Tibial nerve (tissue), 4 donors: ENCODE measurements at places on chromosomes 11 and 22. TPM values are rescaled to one million over a fixed set of nuclear protein-coding genes. Genes with fewer than 3 reads are reported as not detected.

Gene XRCC6
- total RNA-seq: 170 TPM

Gene ISX
- not detected for total RNA-seq

Gene TPBGL
- not detected for total RNA-seq

Gene HSPB2
- total RNA-seq: 1.4 TPM

Gene POLR2L
- total RNA-seq: 133 TPM

GRCh38 chr11:28615542-28615941 lies 507.4 kb downstream of the METTL15 start:
- H3K27ac ChIP-seq: no peak overlapping the region
- no peak overlapping the region for H3K4me3 ChIP-seq
- no peaks in the 10 kb centered on the region for H3K36me3 ChIP-seq
- no peak for DNase-seq
- H3K4me1 ChIP-seq: no peaks in the 10 kb centered on the region
- no peaks in the 10 kb centered on the region for H3K27me3 ChIP-seq

DNA sequence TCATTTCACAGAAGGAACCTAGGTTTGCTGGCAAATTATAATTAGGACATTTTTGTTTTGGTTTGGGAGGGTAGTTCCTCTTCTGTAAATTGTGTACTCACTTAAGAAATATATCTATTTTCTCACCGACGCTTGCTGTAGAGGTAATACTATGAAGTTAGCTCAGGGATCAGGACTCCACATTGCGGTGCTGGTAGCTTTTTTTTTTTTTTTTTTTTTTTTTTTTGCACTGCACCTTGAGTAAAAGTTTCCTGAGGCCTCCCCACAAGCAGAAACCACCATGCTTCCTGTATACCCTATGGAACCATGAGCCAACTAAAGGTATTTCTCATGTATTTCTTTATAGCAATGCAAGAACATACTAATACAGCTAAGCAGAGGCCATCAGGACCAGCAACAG lies 14.7 kb downstream of the UBTFL1 start:
- H3K4me3 ChIP-seq: no peak overlapping the region

DNA sequence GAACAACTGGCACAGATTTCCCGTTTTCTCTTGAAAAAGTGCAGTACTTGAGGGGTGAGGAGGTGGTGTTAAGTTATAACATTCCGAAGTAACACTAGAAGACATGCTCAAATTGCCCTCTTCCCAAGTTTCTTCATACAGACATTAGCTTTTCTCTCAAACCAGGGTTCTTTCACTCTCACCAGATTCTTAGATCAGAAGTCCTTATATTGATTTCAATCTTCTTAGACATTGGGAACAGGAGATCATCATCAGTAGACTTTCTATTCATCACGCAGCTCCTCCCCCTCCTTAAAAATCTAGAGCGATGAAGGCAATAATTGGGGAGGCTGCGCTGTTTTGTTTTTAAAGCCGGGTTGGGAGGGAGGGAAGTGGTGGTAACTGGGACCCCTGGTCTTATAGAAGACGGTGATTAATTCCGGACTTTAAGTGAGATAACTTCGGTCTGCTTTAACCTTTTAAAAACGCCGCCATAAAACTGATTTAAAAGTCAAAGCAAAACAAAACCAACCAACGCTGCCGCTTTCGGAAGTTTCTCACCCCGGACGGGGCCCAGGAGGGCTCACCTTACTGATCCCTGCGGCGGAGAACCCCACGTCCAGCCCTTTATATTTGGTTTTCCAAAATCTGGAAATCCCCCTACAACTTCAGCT lies 665 bp downstream of the USP28 start:
- H3K27ac ChIP-seq: peak overlapping the region; percentile 91
- H3K4me1 ChIP-seq: peaks cover 4% of the 10 kb centered on the region
- DNase-seq: no peak

DNA sequence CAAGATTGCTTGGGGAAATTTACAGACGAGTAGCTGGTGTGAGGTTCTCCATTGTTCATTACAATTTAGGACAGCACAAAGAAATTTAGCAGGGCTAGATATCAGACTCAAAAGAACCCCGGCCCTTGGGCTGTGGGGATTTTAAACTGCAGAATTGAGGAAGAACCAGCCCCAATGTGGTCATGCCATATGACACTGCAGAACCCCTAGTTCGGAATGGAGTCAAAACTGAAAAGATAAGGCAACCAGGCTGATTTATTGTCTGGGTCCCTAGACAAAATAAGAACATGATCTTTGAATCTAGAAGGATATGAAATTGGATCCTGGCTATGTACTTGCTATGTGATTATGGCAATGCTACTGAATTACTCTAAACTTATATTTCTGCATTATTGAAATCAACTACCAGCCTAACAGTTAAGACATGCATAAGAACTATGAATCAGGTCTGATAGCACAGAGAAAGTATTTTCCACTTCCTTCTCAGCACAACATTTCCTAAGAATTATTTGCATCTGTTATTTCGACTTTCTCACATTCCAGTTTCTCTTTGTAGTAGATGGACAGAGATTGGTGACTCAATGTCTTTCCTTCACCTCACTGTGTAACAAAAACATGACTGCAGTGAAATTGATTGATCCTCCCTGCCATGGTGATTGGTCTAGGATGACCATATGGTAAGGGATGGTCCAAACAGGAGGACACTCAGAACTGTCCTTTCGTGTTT lies 13.2 kb downstream of the MMP3 start:
- DNase-seq: no peak
- no peak overlapping the region for H3K27ac ChIP-seq
- no peaks in the 10 kb centered on the region for H3K36me3 ChIP-seq
- no peak overlapping the region for H3K4me3 ChIP-seq
- H3K4me1 ChIP-seq: no peaks in the 10 kb centered on the region

- no peaks in the 10 kb centered on the region for H3K36me3 ChIP-seq
- H3K27ac ChIP-seq: no peak overlapping the region
- H3K27me3 ChIP-seq: no peaks in the 10 kb centered on the region
- H3K4me1 ChIP-seq: peaks cover 50% of the 10 kb centered on the region
- H3K4me3 ChIP-seq: no peak overlapping the region
Observed at GRCh38 chr22:20928573-20928967, 11.4 kb downstream of the CRKL start.

DNA sequence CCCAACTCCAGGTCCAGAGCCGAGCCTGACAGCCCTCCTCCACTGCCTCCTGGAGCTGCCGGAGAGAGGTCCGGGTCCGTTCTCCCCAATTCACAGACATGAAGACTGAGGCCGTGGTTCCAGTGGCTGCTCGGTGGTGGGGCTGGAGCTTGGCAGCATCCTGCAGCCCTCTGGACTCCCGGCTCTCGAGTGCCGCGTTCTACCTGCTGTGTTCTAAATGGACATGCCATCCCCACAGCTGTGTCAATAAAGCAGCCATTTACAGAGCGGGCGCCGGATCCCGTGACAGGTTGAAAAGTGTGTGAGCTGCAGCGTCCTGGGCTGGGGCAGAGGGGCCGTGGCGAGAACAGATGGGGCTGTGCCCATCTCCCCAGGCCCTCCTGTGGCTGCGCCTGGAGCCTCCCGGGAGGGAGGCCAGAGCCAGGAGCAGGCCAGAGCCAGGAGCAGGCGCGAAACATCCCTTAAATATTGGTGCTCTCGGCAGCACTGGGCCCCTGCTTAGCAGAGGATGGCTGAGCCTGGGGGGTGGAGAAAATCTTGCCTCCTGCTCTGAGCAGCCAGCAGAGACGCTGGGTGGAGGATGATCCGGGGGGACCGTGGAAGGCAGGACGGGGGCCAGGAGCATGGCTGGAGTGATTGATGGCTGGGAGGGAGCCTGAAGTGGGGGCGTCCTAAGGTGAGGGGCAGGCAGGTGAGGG lies 46.2 kb downstream of the FLRT1 start:
- no peak overlapping the region for H3K4me3 ChIP-seq
- no peaks in the 10 kb centered on the region for H3K27me3 ChIP-seq
- H3K4me1 ChIP-seq: peaks cover 52% of the 10 kb centered on the region
- H3K27ac ChIP-seq: no peak overlapping the region

DNA sequence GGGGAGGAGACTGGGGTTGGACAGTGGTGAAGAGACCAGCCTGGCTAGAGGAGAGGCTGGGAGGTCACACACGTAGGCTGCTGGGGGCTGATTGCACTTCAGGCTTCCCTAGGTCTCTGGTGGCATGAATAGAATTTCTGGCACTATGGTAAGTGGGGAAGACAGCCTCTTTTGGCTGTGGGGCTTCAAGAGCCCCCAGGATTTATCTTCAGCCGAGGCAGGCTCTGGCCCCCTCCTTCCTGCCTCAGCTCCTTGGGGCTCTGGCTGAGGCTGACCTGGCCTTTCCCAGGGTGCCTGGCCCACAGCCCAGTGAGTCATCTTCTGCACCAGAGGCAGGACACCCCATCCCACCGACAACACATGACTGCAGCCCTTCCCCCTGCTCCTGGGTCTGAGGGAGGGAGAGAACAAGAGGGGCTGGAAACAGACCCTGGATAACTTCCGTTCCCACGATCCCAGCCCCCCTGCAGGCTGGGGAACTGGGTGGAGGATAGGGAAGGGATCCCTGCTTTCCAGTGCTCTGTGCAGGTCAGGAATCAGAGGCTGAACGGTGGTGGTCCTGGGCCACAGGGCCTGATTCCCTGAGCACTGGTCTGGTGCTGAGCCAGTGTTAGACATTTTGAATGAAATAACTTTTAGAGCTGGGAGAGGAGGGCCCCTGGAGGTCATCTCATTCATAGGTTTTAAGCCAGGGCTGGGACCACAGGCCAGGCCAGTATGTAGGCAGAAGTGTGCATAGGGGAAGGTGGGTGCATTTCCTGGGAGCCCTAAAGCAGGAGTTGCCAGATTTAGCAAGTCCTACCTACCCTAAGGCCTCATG lies 26.5 kb downstream of the ARHGEF17 start:
- no peaks in the 10 kb centered on the region for H3K27me3 ChIP-seq
- no peaks in the 10 kb centered on the region for H3K36me3 ChIP-seq
- H3K4me1 ChIP-seq: peaks cover 55% of the 10 kb centered on the region
- H3K4me3 ChIP-seq: no peak overlapping the region
- peak overlapping the region; percentile 87 for H3K27ac ChIP-seq

DNA sequence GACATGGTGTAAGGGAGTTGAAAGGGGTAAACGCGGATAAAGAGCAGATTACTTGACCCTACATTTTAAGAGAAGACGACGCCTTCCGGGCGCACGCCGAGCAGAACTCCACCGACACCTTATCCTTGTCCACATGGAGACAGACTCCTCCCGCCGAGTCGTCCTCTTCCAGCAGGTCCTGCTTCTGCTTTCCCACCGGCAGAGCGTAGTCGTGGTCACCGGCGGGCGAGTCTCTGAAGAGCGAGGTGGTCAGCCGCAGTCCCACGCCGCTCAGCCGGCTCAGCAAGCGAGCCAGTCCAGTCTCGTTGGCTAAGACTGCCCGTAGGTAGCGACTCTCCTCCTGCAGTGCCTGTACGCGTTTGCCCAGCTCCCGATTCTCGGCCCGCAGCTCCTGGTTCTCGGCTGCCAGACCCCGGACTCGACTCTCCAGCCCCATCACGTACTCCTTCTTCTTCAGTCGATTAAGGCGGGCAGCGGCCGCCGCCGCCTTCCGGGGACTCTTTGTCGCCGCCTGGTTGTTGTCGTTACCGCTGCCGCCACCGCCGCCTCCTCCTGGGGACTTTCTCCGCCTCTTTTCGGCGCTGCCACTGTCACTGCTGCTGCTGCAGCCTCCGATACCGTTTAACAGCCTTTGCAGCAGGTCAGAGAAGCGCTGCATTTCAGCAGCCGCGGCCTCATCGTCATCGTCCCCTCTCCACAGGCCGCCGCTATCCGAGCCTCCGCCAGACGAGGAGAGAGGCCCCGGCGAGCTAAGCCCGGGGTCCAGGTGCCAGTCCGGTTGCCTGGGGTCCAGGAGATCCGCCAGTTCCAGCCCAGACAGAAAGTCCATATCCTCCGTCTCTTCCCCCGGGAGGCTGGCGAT lies 945 bp downstream of the CREBZF start:
- peak overlapping the region; percentile 99 for H3K27ac ChIP-seq
- peaks cover 38% of the 10 kb centered on the region for H3K4me1 ChIP-seq
- peak overlapping the region; percentile 81 for H3K4me3 ChIP-seq
- peaks cover 5% of the 10 kb centered on the region for H3K36me3 ChIP-seq
- peak; percentile 73 for DNase-seq

- no peak overlapping the region for H3K27ac ChIP-seq
- no peaks in the 10 kb centered on the region for H3K36me3 ChIP-seq
- no peaks in the 10 kb centered on the region for H3K27me3 ChIP-seq
Observed at GRCh38 chr11:44178381-44178780, 82.9 kb downstream of the EXT2 start.

- H3K27me3 ChIP-seq: no peaks in the 10 kb centered on the region
- no peaks in the 10 kb centered on the region for H3K36me3 ChIP-seq
- no peak overlapping the region for H3K27ac ChIP-seq
- no peak for DNase-seq
Observed at GRCh38 chr11:116986521-116987105, 111.6 kb downstream of the SIK3 start.

DNA sequence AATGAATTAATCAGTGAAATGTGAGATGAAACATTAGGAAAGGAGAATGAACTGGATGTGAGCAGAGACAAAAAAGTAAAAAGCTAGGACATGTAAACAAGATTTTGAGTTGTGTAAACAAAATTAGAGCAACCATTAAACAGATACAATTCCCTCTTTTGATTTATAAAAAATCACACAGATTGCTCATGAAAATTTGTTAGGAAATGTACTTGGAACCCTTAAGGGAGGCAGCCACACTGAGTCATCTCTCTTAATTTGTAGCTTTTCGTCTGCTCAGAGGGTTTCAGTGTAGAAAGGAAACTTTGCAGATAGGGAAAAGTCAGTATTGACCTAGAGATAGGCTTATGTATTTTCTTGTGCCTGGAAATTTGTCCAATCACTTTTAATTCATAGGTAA lies 49.6 kb upstream of the ME3 start:
- no peak overlapping the region for H3K4me3 ChIP-seq
- no peaks in the 10 kb centered on the region for H3K36me3 ChIP-seq
- no peaks in the 10 kb centered on the region for H3K27me3 ChIP-seq
- no peak for DNase-seq
- no peaks in the 10 kb centered on the region for H3K4me1 ChIP-seq

DNA sequence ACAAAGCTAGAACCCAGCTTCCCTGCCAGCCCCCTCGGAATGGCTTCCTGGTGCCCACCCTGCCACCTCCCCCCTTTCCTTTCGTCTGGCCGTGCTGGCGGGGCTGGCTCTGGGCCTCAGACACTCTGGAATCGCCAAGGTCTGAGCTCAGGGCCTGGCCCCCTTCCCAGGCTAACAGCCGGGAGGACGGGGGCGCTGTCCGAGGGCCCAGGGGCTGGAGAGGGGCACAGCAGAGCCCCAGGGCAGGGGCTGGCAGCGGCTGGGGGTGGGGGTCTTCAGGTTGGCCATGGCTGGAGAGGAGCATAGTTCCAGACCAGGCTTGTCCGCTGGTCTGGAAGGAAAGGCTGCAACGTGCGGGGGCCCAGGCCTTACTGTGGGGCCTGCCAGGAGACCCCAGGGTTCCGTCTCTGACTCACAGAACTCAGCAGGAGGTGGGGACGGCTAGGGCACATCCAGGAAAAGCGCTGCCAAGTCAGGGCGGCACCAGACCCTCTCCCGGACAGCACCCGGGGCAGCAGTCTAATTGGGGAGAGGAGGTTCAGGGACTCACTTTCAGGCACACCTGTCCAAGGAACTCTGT lies 861 bp upstream of the LTBP3 start:
- peaks cover 64% of the 10 kb centered on the region for H3K4me1 ChIP-seq
- peak overlapping the region; percentile 98 for H3K27ac ChIP-seq
- H3K4me3 ChIP-seq: peak overlapping the region; percentile 55
- peaks cover 2% of the 10 kb centered on the region for H3K36me3 ChIP-seq

- peaks cover 20% of the 10 kb centered on the region for H3K4me1 ChIP-seq
- DNase-seq: no peak
- no peak overlapping the region for H3K27ac ChIP-seq
- H3K27me3 ChIP-seq: no peaks in the 10 kb centered on the region
- peaks cover 8% of the 10 kb centered on the region for H3K36me3 ChIP-seq
Observed at GRCh38 chr22:42811459-42811858, 45.6 kb downstream of the ARFGAP3 start.

- H3K4me1 ChIP-seq: peaks cover 14% of the 10 kb centered on the region
- DNase-seq: no peak
- no peak overlapping the region for H3K4me3 ChIP-seq
- no peaks in the 10 kb centered on the region for H3K36me3 ChIP-seq
Observed at GRCh38 chr11:64673279-64673678, 49.7 kb downstream of the NRXN2 start.
